ENCODE measurements at places on chromosomes 13 and 19.

GRCh38 chr19:40921005-40921897, 39.2 kb upstream of the CYP2A7 start:
- DNase-seq = no peak

- DNase-seq = no peak
Observed at GRCh38 chr19:10687518-10688288, 13.5 kb upstream of the QTRT1 start.

- DNase-seq = no peak
Observed at GRCh38 chr19:39998501-39998900, 1.6 kb downstream of the ZNF546 start.

- no peak for DNase-seq
Observed at GRCh38 chr19:14561847-14562351, 10.0 kb downstream of the NDUFB7 start.

DNA sequence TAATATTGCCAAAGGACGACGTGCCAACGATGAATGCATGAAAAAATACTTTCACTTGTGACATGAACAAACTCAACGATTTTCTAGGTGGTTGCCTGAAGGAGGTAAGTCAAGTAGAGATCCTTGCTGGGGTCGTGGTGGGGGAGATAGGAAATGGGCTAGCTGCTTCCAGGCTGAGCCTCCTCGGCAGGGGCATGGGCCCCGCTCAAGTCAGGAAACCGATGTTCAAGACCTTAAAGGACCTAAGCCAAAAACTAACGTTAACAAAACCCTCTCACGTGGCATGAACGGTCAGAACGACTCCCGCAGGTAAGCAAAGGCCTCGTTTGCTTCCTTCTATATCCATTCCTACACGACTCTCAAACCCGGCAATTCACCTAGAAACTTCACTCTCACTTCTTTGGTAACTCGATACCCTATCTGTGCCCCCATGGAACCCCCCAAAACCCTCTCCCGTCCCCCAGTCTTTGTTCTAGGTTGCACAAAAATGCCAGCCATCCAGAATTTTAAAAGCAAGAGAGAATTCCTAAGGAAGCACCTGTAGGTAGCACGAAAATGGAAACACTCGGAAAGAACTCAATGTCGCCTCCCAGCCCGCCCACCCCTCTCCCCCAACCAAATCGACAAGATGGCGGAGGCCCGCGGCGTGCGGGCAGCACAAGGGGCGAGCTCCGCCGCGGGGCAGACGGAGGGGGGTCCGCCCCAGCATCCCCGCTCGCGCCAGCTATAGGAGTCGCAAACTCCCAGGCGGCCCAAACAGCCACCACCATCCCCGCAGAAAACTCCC, 13.6 kb downstream of the ACP4 start:
- DNase-seq = peak; percentile 40

DNA sequence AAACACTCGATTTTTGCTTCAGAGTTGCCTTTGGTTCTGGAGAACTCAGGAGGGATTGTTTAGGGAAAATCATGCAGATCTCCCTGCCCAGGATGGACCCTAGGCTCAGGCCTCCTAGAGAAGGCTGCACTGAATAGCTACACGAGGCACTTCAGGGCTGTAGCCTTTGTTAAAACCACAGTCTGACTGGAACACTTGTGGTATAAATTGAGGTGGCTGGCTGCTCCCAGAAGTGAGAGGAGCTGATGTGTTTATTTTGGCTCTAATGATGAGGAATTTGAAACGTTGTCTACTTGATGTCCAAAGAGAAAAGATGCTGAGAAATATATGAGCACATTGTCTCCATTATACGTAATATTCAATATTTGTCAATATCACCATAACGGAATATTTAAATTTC, 762.1 kb upstream of the ARGLU1 start:
- no peak for DNase-seq

DNA sequence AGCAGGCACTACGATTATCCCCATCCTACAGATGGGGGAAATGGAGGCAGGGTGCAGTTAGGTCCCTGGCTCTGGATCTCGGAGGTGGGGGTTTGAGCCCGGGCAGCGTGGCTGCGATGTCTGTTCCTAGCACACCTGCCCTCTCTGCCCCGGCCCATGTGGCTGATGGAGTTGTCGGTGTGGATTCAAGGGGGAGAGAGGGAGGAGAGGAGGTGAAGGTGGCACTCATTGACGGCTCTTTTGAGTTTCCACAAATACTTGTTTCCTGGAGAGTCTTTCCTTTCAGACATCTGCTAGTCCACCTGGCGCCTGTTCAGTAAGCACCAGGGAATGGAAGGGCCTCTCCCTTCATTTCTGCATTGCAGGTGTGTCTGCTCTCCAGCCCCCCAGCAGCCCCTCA, 69.9 kb downstream of the ARHGEF18 start:
- no peak for DNase-seq

DNA sequence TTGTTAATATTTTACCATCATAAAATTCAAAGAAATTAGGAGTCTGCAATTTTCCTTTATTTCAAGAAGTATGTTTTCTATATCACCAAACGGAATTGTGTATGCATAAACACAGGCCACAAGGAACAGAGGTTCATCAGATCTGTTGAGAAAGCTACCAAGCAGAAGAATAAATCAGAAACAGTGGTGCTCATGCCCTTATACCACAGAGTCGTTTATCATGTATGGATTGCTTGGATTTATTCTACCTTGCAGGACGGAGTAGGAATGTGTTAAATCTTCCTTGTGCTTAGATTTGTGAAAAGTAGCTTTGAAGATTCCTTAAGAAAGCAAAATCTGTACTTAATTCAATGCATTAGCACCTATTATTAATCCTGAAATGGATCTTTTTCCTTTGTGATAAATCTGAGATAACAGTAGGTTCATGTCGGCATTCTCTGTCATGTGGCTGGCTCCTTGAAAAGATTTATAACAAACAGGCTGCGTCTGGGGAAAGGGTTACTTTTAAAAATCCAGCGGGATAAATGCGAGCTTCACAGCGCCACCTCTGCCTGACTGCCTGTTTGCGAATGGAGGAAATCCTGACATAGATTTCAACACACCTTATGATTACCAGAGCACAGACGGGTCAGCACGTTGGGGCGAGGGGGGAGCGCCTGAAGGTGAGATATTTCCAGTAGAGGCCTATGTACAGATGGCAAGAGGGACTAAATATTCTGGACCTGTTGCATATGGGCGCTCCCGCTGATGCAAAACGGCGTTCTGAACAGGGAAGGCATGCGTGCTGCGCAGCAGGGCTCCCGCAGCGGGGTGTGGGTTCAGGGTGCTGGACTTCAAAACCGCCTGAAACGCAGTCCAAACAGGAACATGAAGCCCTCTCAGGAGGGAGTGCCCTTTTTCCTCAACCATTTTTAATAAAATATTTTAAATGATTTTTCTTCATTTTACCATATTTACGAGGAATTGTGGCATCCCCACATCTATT, 445.5 kb upstream of the SGCG start:
- DNase-seq = no peak

GRCh38 chr19:41401483-41401882, 3.9 kb downstream of the BCKDHA start:
- DNase-seq = no peak

DNA sequence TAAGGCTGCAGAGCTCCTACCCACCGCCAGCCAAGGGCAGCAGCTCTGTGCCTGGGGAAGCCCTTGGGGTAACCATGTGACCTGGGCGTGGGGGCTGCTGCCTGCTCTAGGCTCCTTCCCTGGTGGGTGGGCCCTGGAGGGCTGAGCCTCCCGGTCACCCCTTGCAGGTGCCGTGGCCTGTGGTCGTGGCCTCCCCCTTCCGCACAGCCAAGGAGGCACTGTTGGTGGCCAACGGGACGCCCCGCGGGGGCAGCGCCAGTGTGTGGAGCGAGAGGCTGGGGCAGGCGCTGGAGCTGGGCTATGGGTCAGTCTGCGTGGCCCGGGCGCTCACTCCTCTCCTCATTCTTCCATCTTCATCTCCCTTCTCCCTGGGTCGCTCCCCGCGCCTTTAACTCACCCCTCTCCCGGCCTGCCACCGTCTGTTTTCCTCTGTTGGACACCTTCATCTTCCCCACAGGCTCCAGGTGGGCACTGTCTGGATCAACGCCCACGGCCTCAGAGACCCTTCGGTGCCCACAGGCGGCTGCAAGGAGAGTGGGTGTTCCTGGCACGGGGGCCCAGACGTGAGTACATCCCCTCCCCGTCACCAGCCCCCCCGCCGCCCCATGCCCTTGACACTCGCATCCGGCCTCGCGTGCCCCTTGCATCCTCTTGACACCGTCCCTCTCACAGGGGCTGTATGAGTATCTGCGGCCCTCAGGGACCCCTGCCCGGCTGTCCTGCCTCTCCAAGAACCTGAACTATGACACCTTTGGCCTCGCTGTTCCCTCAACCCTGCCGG, 9.9 kb upstream of the FLT3LG start:
- no peak for DNase-seq

- no peak for DNase-seq
Observed at GRCh38 chr19:3509566-3509989, 3.5 kb downstream of the FZR1 start.

DNA sequence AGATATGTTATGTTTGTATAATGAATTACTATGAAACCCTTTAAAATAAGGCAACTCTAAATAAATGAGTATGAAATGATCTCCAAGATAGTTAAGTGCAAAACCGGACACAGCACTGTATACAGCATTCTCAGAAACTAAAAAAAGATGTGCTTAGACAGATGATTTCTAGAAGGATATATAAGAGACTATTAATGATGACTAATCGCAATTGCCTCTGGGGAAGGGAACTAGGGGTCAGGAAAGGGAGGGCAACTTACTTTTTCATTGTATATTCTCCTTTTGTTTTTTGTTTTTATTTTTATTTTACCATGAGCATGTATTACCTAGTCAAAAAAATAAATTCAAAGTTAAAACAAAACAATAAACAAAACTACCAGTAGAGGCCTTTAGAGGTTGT, 12.8 kb downstream of the PEG3 start:
- DNase-seq = no peak

DNA sequence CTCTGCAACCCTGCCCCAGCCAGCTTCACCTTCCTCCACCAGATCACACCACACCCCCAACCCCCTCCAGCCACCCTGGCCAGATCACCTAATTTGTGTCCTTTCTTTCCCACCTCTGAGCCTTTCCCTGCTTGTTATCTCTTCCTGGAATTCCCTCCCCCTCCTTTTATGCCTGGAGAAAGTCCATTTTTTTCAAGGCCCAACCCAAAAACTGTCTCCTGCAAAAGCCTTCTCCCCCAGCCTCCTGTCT, 5.3 kb upstream of the TLE2 start:
- DNase-seq = no peak

DNA sequence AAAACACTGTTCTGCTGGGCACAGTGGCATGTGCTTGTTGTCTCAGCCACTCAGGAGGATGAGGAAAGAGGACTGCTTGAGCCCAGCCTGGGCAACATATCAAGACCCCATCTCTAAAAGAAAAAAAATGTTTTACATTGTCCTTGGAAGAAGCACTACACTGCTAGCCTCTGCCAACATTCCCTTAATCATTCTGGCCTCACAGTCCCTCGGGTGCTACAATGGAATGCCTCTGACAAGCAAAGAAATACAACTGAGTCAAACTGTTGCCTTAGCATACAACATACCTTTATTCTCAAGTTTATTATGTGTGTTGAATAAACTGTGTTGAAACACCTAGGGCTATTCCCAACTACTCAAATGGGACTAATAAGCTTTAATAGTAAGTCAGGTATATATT, 56.1 kb downstream of the PSPC1 start:
- DNase-seq = no peak

- no peak for DNase-seq
Observed at GRCh38 chr13:77863144-77863543, 55.5 kb downstream of the EDNRB start.

DNA sequence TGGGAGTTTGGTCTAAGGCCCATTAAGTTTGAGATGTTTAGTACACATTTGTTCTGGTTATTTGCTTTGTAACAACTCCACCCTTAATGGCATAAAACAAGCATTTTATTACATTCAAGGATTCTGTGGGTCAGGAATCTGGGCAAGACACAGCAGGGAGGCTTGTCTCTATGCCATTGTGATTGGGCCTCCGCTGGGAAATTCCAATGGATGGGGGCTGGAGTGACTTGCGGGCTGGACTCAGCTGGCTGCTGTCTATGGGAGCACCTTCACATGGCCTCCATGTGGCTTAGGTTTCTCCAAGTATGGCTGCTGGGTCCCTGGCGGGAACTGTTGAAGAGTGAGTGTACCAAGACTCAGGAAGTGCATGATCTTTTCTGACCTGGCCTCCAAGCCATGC, 159.0 kb downstream of the PAN3 start:
- peak; percentile 44 for DNase-seq

DNA sequence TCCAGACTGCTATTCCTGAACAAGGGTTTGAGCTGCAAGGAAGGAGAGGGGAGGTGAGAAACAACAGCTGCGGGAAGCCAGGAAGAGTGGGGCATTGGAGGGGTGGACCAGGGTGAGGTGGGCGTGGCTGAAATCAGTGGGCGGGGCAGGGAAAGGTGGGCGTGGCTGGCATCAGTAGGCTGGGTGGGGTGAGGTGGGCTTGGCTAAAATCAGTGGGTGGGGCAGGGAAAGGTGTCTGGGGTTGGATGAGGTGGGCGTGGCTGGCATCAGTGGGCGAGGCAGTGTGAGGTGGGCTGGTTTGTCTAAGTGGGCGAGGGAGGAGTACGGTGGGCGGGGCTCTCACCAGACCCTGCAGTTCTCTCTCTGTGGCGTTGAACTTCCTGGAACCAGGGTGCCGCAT, 87.6 kb downstream of the MUC16 start:
- no peak for DNase-seq

DNA sequence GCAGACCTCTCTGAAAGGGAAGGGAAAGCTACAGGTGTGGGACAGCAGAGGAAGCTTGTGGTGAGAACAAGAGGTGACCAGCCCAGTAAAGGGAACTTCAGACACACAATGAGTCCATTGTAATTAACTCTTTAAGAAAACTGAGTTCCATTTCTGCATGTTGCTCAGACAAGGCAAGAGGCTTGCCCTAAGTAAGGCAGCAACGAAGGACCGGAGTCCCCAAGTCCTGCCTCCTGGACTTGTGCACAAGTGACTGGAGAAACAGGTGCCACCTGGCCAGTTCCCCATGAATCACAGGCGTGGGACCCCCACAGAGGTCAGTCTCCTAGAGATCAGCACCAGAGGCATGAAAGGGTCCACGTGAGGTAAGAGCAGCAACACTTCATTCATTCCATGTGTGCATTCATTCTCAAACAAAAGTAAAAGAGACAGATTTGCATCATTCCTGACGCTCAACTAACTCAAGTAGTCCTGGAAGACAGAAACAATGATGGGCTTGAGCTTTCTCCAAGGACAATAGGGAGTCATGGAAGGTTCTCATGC, 14.7 kb upstream of the SIGLEC6 start:
- no peak for DNase-seq

GRCh38 chr19:35742121-35742724, at the start of gene IGFLR1:
TSS of gene IGFLR1 (minus strand) at chr19:35742452. CDS start at chr19:35741180, 1,272 bp downstream.
- DNase-seq = no peak

GRCh38 chr19:50324331-50324730, 4.8 kb downstream of the KCNC3 start:
- no peak for DNase-seq

DNA sequence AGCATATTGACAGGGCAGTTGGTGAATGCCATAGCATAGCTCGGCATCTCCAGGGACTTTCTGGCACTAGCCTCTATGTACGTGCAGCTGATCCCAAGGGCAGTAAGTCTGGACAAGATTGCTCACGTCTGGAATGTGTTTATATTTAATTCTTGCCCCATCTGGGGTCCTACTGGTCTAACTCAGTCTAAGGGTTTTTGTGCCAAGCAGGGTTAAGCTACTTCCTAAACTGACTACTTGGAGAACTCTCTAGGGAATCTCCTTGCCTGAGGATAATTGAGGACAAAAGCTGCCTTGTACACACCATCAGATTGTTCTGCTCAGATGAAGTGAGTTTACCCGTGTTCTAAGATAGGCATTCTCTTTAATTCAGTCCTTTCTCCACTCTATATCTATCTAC, 358.1 kb downstream of the MYO16 start:
- DNase-seq = no peak

All from endothelial cell (in vitro differentiated cells).